Right ventricle myocardium superior (tissue), 1 donor: ENCODE measurements at places on chromosomes 6 and 20. TPM values are rescaled to one million over a fixed set of nuclear protein-coding genes. Genes with fewer than 3 reads are reported as not detected.
A peak's percentile ranks its signal among the peaks of the same experiment; 100 is the strongest.

GRCh38 chr20:2742934-2743559 lies 50.5 kb downstream of the EBF4 start:
- DNase-seq: peak; percentile 53

- peak; percentile 89 for DNase-seq
These were observed 1.2 kb downstream of the EZR start for GRCh38 chr6:158817728-158818580.

PGBD1 gene
- 2.3 TPM for total RNA-seq

GRCh38 chr6:133863228-133863627 lies 25.7 kb upstream of the TCF21 start:
- no peak for DNase-seq

DNA sequence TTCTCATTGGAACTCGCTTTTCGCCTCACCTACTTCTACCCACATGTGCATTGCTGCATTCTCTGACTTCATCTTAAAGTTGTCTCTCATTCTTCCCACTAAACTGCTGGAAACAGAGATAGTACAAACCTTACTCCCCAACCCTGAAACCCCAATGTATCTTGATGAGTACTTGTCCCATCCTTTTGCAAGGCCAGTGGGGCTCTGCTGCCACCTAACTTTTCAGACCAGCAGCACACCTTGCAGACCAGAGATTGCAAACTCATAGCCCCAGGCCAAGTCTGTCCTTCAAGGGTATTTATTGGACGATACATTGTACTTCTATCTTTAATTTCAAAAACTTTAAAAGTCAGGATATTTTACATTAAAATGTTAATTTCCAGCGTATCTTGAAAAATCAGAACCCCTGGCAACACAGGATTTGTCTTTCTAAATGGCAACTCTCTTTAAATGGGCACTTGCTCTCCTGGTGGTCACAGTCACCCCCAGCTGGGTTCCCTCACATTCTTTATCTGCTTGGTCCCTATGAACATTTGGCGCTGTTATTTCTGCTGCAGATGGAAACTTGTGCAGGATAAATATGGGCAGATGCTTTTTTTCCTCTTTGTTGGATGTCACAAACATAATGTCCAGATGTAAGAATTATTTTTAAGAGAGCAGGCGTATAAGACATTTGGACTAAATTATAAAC lies 83.9 kb downstream of the SOD2 start:
- DNase-seq: no peak

VIP gene
- total RNA-seq: 0.13 TPM

GRCh38 chr20:32358632-32358882 lies 426 bp downstream of the ASXL1 start:
- DNase-seq: no peak
